ENCODE measurements at places on chromosomes 1 and 21.

- no peak for DNase-seq
Observed at GRCh38 chr1:174007851-174008250, 14.3 kb downstream of the RC3H1 start.

GRCh38 chr1:53715478-53715877, 23.5 kb downstream of the GLIS1 start:
- DNase-seq, result no peak

DNA sequence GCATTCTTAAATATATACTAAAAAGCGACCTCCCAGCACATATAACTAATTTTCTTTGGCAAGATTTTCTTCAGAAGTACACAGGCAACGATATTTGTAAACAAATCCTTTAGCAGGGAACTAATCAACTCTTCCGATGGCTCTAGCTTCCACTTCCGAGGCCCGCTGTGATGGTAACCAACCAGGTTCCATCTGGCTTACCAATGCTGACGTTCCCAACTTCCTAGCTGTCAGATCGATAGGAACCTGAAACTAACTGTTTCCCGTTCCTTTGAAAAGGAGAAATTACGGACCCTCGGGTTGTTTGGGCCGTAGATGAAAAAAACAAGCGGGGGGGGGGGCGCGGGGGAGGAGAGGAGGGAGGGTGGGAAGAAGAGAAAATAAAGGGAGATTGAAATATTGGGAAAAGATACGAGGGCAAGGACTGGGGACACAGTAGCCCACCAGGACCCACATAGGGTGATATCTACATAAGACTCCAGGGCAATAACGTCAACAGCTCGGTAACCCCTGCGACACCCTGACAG, 513 bp downstream of the GTF2B start:
- no peak for DNase-seq

- no peak for DNase-seq
Observed at GRCh38 chr1:76501586-76502219, 365.6 kb upstream of the ST6GALNAC5 start.

DNA sequence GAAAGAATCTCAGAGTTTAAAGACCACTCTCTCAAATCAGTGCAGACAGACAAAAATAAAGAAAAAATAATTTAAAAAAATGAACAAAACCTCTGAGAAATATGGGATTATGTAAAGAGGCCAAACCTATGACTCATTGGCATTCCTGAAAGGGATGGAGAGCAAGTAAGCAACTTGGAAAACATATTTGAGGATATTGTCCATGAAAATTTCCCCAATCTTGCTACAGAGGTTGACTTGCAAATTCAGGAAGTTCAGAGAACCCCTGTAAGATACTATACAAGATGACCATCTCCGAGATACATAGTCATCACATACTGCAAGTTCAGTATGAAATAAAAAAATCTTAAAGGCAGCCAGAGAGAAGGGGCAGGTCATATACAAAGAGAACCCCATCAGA, 43.7 kb upstream of the IVNS1ABP start:
- no peak for DNase-seq

GRCh38 chr1:58844176-58844575, 60.3 kb upstream of the JUN start:
- DNase-seq, result no peak

- DNase-seq, result no peak
Observed at GRCh38 chr1:20322081-20322824, 31.6 kb downstream of the VWA5B1 start.

DNA sequence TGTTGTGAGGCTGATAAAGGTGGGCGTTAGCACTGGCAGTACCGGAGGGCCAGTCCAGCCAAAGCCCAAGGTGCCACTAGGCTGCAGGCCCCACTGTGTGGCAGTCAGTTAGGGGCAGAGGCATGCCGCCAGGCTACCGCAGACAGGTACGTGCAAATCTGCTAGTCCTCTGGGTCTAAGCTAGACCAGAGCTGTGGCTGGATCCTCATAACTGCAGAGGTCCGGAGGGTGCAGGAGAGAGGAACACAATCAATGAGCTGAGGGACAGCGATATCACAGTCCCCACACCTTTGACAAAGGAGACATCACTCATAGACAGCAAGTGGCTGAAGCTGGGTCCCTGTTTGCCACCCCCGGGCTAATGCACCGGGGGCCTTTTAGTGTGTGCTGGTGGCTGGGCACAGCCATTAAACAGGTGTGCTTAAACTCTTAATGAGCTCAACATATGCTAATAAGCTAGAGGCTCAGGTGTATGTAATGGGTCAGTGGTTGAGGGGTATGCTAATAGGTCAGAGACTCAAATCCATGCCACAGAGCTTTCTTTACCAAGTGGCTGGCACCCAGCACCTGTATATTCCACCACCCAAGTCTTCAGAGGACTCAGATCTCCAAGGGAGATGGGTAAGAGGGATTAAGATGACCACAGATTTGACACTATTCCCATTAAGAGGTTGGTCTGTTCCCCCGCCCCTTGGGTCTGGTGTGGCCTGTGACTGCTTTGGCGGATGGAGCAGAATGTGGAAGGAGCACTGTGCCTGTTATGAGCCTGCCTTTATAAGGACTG, 82.0 kb downstream of the GLIS1 start:
- no peak for DNase-seq
